Stimulated activated CD4-positive, alpha-beta T cell treated with anti-CD3 and anti-CD28 coated beads, Interleukin-12 subunit alpha, Interleukin-12 subunit beta, amount 100 ng/mL, for 24 hours (primary cell): ENCODE measurements at places on chromosomes 1 and 21.
A peak's percentile ranks its signal among the peaks of the same experiment; 100 is the strongest.

DNA sequence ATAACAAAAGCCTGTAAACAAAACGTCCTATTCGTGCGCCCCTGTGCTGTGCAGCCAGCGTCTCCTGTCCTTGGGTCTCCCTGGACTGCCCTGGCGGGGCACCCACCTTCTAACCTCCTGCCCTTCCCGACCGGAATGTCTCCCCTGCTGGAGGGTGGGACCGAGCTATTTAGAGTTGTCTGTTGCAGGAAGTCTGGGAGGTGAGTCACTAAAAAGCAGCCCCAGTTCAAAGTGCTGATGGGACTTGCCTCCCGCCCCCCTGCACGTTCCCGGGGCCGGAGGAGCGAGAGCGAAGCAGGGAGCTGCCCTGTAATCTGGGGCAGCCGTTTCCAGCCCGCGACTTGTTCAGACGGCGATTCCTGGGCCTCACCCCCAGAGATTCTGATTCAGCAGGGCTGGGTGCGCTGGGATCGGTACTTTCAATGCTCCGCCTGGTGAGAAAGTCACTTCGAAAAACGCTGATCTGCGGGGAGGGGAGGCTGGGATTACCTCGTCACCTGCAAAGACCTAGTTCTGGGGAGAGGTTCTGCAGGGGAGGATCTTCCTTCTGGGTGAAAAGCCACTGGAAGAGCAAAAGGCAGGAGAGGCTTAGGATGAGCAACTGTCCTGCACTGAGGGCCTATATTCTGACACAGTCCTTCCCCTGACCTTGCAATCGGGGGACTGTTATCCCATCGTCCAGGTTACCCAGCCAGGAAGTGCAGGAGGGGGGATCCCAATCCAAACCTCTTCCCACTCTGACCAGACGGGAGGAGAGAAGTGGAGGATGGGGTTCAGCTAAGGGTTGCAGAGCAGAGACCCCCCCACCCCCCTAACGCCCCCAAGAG, 1.2 kb upstream of the DHRS3 start:
- peak; percentile 39 for DNase-seq

DNA sequence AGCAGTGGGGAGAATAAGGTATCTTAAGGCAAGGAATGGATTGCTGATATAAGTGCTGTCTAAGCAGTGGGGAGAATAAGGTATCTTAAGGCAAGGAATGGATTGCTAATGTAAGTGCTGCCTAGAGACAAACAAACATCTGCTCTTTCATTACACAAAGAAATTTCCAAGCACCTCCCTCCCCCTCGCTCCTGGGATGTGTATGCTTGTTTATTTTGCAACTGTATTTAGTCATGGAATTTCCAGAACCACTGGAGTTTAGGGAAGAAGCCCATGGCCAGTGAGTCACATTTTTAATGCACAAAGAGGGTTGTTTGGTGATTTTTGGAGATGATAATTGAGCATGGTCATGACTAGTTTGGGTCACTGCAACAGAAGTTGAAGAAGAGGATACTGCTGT, 21.5 kb downstream of the PDPN start:
- DNase-seq: no peak

- DNase-seq: no peak
Measured at GRCh38 chr1:246773213-246773641, 49.0 kb downstream of the SCCPDH start.

DNA sequence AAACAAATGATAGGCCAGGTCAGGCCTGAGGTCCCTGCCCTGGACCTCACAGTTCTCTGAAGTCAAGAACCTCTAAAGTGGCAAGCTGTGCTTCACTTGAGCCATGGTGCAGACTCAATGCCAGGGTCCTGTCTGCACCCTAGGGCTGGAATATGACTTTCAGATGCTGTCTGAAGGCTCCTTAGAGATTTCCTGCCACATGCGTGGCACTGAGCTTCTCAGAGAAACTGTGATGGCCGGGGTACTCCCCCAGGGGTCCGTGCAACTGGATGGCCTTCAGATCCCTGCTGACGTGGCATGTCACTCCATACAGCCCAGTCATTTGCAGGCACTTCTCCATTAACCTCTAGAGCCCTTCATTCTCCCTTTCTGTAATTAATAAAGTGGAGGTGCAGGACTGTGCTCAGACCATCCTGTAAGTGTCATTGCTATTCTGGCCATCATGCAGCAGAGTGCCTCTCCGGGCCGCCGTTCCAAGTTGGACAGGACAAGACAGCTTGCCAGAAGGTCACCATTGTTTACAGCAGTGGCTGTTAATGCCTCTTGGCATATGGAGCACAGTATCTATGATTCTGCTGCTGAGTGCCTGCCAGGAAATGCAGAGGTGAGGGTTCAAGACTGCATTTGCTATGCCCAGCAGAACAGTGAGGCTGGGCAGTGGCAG, 205.1 kb upstream of the COA6 start:
- no peak for DNase-seq

GRCh38 chr1:152505083-152505482, 5.5 kb upstream of the LCE5A start:
- DNase-seq: no peak

DNA sequence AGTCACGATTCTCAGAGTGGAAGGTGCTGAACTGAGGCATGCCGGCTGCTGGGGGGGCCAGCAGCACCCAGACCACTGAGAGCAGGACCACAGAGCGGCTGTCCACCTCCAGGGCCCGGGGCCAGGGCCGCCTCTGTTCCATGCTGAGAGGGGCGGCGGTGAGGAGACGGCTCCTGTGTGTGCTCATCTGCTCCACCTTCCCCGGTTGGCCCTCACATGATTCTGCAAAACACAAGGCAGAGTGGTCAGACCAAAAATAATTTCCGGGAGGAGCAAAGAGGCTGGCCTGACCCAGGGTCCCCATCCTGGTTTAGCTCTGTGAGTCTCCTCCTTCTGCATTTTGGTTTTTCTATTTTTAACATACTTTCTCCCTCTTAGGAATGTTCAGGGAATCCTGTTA, 26.4 kb downstream of the PLXNA2 start:
- DNase-seq: no peak

DNA sequence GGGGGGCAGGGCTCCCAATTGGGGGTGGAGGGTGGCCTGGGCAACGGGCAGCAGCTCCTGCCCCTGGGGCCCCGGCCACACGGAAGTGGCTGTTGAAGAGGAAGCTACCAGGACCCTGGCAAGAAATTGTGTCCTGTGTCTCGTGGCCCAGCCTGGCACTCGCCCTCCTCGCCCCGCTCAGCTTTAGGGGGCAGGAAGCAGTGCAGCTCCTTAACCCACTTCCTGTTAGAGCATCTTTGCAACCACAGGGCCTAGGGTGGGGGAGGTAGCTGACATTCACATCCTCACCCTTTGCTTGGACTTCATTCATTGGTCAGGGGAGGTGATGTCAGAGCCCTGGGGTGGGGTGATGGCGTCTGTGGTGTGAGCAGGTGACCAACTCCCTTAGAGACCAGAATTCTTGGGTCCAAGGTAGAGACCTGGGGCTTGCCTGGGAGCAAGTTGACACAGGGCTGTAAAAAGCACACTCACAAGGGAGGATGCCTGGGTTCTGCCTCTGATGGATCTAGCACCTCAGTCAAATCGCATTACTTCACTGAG, at the start of gene ARHGAP30:
ARHGAP30 (minus strand) TSS at position 161 of the 540 bp plus-strand sequence. CDS start 267 bp downstream, outside the sequence.
- DNase-seq: peak; percentile 64

GRCh38 chr1:167105271-167106118, 11.6 kb downstream of the STYXL2 start:
- no peak for DNase-seq

- DNase-seq: no peak
Measured at GRCh38 chr1:200919386-200919785, 24.7 kb downstream of the INAVA start.

GRCh38 chr1:40853113-40853884, 8.9 kb downstream of the CITED4 start:
- DNase-seq: no peak

GRCh38 chr1:223748773-223749733, 36.7 kb downstream of the CAPN2 start:
- peak; percentile 37 for DNase-seq

GRCh38 chr1:7047866-7048265, 262.6 kb downstream of the CAMTA1 start:
- no peak for DNase-seq

- no peak for DNase-seq
Measured at GRCh38 chr1:229885568-229886495, 181.2 kb upstream of the GALNT2 start.

DNA sequence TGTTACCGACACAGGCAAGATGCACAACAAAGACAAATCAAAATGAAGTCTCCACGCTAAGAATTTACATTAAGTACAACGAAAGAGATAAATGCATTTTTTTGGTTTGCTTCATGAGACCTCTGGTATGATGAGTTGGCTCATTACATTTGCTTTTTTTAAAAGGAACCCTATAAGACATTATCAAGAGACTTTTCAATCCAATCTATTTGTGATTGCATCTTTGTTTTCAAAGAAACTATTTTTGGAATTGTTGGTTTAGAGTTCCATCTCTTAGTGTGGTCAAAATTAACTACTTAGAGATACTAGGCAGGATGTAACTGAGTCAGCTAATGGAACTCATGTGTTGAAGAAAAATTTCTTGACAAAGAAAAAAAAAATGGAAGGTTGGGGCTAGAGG, 200.1 kb downstream of the ZC3H11B start:
- DNase-seq: no peak

DNA sequence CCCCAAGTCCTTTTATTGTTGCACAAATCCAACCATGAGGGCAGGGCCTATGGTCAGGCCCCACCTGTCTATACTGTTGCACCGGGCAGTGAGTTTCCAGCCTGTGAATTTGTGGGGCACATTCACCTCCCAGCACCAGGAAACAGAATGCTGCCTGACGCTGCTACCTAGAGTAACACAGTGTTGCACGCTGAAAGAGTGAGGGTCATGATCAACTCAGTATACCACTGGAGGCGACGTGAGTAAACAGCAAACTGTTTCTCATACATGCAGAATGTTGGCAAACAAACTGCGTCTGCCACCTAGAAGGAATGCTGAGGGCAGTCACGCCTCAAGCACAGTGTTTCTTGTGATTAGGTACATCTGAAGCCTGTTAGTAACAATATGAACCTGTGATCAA, 13.4 kb upstream of the LRRC47 start:
- no peak for DNase-seq

- no peak for DNase-seq
Measured at GRCh38 chr1:201054091-201054543, 30.6 kb upstream of the KIF21B start.

DNA sequence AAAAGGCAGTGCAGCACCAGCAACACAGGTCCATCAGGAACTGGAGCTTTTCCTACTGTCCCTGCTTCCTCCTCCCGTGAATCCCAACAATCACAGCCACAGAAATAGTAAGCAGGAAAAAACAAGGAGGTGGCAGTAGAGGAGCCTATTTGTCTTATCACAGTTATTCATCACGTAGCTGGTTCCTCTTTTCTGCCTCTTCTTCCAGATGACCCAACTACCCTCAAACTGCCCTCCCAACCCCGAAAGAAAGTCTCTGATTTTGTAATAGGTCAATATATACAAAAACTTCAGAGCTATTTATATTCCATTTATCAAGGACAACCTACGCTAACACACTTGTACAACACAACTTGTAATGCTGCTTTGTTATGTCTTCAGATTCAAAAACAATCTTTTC, 21.4 kb downstream of the GNB1 start:
- no peak for DNase-seq

DNA sequence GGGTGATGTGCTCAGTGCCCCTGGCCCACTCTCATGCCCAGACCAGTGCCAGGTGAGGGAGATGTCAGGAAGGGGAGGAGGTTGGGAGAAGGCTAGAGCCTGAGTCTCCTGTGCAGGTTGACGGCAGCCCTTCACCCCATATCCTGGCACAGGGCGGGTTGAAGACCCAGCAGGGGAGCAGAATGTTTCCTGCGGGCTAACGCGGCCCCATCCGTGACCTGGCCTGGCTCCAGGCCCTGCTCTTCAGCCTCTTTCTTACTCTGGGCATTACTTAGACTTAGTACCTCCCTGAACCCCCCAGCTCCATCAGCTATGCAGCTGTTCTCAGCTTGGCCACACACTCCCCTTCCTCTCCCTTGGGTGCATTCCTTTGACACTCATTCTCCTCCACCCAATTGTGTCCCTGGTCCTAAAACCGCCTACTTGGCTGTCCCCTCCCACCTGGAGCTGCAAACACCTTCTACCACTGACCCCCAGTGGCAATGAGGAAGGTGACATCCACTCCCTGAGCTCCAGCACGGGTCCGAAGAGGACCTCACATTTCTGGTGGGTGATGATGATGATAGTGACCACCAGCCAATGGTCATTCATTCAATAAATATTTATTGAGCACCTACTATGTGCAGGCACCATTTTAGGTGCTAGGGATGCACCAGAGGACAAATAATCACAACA, 179.0 kb downstream of the PTPRU start:
- no peak for DNase-seq

DNA sequence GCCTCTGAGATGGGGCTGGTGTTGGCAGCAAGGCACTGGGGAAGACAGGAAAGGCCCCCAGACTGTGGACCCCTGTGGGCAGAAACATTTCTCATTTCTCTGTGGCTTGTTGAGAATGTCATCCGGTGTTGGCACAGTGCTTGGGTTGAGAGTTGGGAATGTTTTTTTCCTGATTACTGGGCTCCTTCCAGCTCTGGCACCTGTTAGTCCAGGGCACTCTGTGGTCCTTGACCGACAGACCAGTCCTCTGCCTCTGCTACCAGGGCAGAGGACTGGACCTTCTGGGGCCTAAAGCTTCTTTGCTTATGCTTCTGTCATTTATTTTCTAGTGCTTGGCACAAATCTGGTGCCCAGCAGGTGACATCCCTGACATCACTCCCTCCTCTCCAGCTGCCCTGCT, 4.8 kb upstream of the SPRR5 start:
- no peak for DNase-seq

GRCh38 chr1:30610917-30611316, 112.5 kb downstream of the MATN1 start:
- no peak for DNase-seq

GRCh38 chr1:74641161-74641560, 32.4 kb downstream of the ERICH3 start:
- DNase-seq: no peak

DNA sequence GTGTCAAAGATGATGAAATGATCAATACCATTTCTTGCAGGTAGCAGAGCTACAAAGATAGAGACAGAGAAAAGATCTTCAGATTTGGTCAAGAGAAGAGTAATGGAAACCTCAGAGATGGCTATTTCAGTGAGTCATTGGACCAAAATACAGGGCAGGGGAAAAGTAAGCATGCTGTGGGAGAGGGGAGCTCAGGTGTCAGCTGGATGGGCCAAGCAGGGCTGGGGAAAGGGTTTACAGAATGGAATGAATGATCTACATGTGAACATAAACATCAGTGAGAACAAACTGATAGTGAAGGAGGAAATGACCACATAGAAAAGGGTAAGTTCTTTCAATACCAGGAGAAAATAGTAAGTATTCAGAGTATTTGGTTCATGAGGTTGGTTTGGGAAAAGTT, 61.4 kb upstream of the CNN3 start:
- DNase-seq: no peak

GRCh38 chr1:61274939-61275338, 192.6 kb downstream of the NFIA start:
- no peak for DNase-seq

DNA sequence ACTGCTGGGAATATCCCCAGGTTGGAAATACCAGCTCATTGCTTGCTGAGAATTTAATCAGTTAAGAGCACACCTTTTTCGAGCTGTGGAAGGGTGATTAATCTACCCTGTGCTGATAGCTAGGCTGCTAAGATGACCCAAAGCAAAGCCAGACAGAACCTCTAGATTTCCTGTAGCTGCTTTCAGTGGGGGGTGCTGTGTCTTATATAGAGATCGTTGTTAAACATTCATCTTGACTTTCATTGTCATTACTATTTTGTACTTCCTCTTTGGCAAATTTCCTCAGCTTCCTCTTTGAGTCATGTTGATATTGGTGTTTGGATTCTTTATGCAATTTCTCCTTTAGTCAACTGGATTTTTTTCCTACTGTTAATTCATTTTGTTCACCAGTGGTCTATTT, 155.3 kb downstream of the DISC1 start:
- DNase-seq: no peak

- no peak for DNase-seq
Measured at GRCh38 chr21:38853421-38853919, 47.7 kb downstream of the ETS2 start.
